ENCODE measurements at places on chromosomes 1 and 21.
A peak's percentile ranks its signal among the peaks of the same experiment; 100 is the strongest.

DNA sequence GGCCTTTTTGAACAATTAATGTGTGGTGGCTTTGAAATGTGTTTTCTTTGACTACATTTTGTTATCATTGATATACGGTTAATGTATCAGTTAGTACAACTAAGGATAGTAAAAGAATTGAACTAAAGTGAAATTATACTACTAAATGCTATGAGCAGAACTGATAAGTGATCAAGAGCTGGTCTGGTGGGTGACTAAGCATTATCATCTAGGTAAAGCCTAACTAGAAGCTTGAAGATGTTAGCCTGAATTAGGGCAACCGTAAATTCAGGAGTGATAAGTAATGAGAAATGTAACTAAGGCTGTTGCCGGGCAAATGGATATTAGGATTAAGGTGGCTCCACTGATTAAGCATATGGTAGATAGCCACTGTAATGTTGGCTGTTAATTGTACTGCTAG is 16.0 kb upstream of the GCLM start:
- no peak for DNase-seq

DNA sequence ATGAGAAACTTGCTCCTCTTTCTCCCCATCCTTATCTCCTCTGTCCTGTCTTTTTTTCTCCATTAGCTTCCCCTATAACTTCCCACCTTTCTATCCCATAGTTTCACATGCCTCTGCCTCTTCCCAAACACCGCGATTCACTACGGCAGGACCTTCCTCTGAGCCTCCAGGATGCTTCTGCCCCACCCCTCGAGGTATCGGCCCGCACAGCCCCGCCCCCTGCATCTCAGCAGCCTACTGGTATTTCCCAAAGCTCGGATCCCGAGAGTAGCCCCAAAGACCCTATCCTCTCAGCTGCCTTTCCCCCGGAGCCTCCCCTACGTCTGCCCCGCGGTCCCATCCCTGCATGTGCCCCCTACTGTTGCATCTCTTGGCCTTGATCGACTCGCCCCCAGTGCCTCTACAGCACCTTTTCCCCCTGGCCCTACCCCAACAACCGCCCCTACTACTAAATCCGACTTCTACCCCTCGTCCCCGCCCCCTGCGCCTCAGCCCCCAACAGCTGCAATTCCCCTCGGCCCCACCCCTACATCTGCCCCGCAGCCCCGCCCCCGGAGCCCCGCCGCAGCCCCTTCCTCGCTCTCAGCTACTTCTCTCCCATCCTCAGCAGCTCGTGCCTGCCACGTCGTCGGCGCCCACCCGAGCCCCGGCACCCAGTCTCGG is 512 bp downstream of the PIAS3 start:
- DNase-seq = peak; percentile 55

DNA sequence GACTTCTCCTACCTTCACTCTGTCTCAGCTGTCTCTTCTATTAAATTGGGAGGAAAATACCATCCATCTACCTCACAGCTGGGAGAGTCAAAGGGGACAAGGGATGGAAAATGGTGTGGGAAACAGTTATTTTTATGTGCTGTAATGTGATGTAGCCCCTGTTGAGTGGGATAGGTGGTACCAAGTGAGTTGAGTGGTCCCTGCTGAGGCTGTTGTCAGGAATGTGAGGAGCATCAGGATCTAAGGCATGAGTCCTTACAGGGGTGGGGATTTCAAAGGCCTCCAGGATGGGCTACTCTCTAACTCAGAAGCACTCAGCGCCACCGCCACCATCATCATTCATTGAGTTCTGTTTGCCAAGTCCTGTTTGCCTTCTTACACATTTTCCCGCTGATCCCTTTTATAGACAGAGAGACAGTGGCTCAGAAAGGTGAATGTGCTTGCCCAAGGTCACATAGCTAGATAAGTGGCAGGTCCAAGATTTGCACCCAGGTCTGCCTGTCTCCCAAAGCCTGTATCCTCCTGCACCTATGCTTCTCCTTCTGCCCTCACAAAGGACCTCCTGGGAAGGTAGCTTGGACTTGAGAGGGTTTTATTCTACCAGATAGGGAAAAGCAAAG is 4.6 kb upstream of the ID3 start:
- peak; percentile 14 for DNase-seq

DNA sequence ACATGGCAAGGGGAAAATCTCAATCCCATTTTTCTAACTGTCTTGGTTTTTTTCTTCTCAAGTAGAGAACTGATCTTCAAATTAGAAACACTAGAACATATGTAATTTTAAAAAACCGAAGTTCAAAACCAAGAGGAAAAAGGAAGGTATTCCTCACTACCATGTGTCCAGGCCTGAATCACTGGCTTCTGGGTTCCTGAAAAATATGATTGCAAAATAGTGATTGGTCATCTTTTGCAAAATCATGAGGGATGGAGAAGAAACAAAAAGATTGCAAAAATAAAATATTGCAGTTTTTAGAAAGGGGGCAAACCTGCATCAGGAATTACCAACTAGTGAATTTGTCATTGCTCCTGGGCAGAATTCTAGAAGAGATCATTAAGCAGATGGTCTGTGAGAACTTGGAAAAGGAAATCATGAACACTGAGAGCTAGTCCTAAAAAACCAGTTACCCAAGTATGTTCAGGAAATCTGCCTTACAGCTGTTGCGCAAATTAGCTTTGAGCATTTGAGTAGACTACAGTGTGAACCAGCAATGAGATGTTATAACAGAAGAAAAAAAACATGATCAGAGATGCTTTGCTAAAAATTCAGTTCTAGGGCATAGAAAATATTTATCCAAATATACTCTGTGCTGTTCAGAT is 49.4 kb downstream of the SPATA46 start:
- no peak for DNase-seq

GRCh38 chr1:14605945-14606344 is 7.5 kb downstream of the KAZN start:
- no peak for DNase-seq

DNA sequence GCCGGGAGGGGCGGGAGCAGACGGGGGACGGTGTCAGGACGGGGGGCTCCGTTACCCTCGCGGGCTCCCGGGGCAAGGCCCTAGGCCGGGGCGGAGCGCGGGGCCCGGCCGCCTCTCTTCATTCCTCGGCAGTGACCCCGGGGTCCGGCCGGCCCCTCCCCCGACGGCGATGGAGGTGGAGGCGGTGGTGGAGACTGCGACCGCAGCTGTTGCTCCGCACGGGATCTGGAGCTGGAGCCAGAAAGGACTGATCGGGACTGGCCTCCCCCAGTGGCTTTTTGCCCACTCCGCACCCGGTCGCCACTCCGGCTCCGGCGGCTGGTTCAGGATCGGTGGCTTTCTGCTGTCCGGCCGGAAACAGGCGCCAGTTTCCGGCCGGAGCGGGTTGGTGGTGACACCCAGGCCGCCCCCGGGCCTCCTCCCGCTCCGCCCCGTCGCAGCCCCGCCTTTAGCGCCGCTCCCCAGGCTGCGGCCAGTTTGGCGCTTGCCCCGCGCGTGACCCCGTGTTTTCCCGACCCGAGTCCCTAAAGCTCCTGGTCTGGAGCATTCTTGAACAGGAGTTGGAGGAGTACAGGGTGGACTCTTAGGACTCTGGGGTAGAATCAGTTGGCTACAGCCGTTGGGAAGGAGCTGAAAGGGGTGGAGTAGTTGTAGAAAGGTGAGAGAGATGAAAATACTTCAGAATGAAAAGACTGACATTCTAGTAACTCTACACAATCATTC is at the start of gene OTUD7B:
Gene OTUD7B, minus strand, starts transcription at position 334 of the 723 bp plus-strand sequence. CDS start 33,216 bp downstream, outside the sequence.
- DNase-seq = peak; percentile 89

- no peak for DNase-seq
Measured at GRCh38 chr1:62025154-62025553, 169.5 kb upstream of the L1TD1 start.

DNA sequence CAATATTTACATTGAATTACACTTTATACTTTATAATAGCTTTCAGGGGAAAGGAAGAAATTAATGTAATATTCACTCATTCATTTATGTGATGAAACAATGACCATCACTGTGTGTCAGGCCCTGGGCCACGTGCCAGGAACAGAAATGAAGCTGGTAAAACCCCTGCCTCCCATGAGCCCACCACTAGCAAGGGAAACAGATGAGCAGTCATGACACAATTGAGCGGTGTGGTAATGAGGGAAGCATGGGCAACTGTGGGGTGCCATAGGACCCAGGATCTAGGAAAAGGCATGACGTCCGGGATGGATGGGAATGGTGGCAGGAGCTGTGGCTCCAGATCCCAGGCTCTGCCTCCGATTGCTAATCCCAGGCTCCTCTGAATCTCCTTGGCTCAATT is 17.0 kb upstream of the SLC5A9 start:
- DNase-seq = no peak

- peak; percentile 89 for DNase-seq
Measured at GRCh38 chr1:88985032-88985431, 7.4 kb downstream of the KYAT3 start.

DNA sequence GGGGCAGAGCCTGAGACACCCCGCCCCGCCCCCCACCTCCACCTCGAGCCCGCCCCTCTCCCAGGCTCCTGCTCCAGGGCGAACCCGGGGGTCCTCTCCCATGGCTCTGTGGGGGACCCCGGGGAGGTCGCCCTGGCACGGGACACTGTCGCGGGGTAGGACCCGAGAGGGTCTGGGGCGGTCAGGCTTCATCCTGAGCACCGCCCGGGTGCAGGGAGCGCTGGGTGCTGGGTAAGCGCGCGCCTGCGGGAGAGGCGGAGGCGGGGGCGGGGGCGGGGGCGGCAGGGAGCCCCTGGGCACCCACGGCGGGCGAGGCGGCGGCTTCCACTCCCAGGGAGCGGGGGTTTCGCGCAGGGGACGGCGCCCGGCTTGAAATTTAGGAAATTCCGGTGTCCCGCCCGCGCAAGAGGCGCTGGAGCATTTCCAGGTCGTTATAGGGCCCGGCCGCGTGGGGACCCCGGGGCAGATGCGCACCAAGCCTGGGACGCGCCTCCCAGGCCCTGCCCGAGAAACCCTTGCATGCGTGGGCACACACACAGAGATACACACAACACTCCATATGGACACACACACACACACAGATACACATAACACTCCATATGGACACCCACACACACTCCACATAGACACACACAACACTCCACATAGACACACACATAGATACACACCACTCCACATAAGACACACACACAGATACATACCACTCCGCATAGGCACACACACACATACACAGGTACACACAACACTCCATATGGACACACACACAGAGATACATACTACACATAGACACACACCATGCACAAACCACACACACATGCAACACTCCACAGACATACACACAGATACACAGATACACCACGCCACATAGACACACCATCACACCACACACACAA is 48.7 kb upstream of the SLC19A1 start:
- DNase-seq = no peak

GRCh38 chr1:48536477-48536876 is 64.5 kb upstream of the SPATA6 start:
- DNase-seq = no peak

DNA sequence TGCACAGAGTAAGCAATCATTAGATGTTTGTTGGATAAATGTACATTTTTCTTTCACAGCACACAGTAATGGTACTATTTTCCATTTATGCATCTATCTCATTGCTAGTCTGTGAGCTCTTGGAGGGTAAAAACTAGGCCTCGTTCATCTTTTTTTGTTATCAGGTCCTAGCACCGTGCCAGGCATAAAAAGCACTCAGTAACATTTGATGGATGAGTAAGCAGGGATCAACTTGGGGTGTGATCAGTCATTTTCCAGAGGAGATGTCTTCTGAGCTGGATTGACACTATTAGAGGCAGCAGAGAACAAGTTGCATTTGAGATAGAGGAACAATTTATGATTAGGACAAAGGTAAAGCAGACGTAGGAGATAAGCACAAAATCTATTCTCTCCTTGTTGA is 4.3 kb upstream of the VTCN1 start:
- DNase-seq = no peak

GRCh38 chr21:41730367-41730765 is 36.5 kb downstream of the RIPK4 start:
- no peak for DNase-seq

DNA sequence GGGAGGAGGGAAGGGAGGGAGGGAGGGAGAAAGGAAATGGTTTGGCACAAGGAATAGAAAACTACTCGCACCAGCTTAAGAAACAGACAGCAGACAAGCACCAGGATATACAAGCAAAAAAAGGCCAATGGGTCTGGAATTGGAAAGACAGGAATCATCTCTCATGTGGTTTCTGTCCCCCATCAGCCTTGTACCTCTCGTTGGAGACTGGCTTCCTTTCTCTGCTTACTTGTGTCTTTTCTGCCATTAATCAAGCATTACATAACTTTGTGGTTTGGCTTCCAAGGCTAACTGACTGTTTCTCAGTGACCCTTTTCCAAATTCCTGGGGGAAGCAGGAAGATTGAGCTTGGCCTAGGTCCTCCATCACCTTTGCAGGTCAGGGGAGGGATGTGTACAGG is 11.8 kb upstream of the RALGPS2 start:
- DNase-seq = peak; percentile 57

GRCh38 chr1:39952359-39953110 is 2.4 kb upstream of the MFSD2A start:
- DNase-seq = peak; percentile 63

- no peak for DNase-seq
Measured at GRCh38 chr1:19809044-19809750, 5.9 kb downstream of the RNF186 start.

DNA sequence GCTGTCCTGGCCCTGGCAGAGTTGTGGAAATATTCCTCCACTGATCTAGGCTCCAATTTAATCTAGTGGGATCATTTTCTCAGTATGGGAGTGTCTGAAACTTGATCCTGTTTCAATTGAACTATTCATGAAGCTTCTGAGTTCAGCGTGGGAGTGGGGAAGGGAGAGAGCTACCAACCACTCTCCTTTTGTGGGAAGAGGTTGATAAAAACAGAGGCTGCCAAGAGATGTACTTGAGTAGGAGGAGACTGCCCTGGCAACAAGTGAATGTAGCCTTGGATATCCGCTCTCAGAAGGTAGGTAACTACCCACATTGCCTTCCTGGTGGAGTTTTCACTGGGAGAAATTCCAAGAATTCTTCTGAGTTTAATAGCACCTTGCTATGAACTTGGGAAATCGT is at the start of gene CTXND2:
Gene CTXND2, plus strand, starts transcription at position 119 of the 400 bp plus-strand sequence. CDS start 25,179 bp downstream, outside the sequence.
- no peak for DNase-seq

DNA sequence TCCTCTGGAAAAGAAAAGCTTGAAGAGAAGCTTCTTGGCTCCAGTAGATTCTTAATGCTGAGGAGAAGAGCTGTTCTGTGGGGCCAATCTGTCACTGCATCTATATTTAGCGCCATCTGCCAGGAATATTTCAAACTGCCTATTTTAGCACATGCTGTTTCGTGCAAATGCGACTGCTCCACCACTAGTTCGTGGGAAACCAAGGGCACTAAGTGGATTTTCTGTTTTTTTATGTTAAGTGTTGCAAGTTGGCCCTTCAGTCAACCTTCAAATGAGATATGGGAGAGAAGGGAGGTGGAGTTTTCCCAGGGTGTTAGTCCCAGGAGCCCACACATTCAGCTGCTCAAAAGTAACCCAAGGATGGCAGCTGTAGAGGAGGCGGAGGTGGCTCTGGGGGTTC is 91.9 kb downstream of the TSEN15 start:
- DNase-seq = peak; percentile 62

DNA sequence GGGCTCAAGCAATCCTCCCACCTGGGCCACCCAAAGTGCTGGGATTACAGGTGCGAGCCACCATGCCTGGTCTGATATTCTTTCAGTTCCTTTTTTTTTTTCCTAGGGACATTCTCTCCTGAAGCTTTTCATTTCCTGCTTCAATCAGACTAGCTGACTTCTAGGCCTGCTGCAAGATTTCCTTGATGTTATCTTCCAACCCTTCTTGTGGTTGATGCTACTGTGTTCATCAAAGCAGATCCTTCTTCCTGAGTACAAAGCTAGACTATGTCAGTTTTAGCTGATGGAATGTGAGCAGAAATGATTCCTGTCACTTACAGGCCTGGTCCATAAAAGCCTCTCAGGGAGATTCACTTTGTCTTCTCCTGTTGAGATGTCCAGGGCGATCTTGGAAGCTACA is 146.4 kb downstream of the CDC7 start:
- DNase-seq = peak; percentile 34

- peak; percentile 71 for DNase-seq
Measured at GRCh38 chr1:44652445-44653106, 21.7 kb downstream of the TMEM53 start.
